PC-9 (cell line): ENCODE measurements at places on chromosomes 6 and 20.
A peak's percentile ranks its signal among the peaks of the same experiment; 100 is the strongest.

GRCh38 chr6:74277777-74278186, 581.8 kb downstream of the CD109 start:
- DNase-seq: no peak

DNA sequence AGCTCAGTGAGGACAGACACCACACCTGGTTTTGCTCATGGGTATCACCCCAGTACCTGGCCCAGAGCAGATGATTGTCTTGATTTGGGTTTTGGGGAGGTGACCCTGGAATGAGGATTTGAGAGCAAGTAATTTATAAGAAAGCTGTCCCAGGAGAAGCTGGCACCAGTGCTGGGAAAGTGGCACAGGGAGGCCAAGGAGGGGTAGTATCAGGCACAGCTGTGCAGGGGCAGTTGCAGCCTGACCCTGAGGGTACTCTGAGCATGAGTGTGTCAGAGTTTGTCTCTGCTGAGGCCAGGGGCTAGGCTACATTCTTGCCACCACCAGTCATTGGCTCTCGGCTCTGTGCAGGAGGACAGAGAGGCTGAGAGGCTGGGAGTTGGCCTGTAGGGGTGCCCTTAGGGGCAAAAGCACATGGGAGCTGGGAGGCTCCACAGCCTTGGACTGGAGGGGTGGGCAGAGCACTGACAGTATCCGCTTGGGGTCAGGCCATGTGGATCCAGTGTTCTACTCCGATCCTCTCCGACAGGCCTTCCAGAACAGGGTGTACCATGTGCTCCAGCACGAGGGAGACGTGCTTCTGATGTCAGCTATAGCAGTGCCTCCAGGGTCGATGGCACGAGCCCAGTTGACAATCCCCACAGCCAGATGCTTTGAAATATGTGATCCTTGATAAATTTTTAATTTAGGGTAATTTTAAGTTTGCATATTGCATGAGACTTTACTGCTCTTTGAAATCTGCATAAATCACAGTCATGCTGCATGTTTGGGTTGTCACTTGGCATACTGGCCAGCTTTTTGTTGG, 121.3 kb downstream of the PHACTR3 start:
- DNase-seq: no peak

DNA sequence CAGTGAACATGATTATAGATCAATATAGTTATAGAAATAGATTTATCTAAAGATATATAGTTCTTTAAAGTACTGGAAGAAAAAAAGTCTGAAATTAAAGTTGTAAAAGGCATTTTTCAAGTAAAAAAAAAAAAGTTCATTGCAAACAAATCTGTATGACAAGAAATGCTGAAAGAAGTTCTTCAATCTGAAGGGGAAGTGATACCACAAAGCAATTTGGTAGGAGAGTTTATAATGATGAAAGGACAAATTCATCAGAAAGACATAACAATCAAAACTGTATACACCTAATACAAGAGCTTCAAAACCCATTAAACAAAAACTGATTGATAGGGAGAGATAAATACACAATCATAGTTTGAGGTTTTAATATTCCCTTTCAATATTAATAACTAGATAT, 14.1 kb downstream of the HUS1B start:
- DNase-seq: no peak

DNA sequence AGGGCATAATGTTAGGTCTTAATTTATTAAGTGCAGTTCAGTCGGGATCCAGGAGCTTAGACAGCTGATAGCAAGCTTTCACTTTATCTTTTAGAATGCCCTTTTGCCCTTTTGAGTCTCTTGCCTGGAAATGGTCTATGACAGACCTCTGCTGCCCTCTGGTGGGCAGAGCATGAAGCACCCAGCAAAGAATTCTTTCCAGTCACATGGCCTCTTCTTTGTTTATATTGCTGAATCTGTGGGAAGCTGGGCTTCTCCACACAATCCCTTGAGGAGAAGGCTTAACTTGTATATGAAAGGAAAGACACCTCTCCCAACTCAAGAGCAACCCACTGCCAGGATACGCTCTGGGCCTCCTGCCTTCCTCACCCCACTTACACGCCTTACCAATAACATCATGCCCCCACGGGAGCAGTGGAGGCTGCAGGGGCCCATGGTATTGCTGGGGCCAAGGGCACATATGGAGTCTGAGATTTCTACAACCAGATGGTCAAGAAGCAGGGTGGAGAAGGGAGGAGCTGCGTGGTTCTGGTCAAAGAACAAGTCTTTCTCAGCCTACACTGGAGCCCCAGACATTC, 20.4 kb downstream of the WFDC3 start:
- DNase-seq: peak; percentile 84

DNA sequence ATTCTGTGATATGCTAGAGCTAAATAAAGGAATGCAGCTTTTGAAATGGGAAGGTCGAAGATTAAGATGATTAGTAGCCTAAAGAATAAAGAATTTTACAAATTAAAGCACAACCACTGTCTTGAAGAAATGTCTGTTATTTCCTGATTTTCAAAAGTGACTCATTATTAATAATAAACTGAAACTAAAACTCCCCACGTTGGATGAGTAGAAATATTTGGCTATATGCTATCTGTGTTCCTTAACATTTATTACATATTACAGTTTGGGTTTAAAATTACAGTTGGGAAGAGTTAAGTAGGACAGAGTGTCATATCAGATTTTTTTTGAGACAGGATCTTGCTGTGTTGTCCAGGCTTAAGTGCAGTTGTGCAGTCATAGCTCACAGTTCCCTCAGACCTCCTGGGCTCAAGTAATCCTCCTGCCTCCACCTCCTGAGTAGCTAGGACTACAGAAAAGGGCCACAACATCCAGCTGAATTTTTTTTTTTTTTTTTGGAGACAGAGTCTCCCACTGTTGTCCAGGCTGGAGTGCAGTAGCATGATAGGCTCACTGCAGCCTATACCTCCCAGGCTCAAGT, 47.1 kb downstream of the AKIRIN2 start:
- no peak for DNase-seq

DNA sequence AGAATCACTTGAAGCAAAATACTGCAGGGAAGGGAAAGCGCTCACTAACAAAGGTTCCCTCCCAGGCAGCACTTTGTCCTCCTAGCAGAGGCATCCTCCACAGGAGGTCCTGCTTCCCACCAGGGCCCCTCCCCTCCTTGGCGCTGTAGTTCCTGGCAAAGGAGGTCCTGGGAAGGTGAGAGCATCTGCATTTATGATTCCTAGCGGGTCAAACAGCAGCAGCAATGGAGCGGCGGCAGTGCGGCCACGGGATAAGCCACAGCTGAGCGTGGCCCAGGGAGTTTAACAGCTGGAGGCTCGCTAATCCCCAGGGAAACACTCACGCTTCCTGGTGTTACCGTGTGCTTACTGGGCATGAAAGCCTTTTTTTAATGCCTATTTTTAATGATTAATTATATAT, 185.8 kb downstream of the TTLL2 start:
- no peak for DNase-seq

DNA sequence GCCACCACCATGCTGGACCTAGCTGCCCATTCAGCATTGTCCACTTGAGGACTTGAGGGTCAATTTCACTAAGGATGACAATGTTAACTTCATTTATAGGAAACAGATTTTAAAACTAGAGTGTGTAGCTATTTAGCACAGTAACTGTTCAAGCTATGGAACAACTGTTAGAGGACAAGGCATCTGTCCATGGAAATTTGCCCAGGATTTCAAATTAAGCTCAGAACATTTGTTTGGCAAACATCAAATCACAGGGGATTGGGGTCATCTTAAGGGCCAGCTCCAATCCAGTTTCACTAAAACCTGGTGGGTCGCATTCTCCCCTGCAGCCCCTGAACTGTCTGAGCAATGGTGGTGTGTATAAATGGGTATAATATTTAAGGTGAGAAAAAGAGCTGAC, 35.1 kb downstream of the PM20D2 start:
- DNase-seq: no peak

- no peak for DNase-seq
Measured at GRCh38 chr6:168343239-168344150, 23.9 kb upstream of the DACT2 start.

GRCh38 chr6:1864496-1864895, 254.8 kb downstream of the FOXC1 start:
- peak; percentile 59 for DNase-seq

- DNase-seq: no peak
Measured at GRCh38 chr6:15960740-15961634, 167.9 kb upstream of the MYLIP start.

GRCh38 chr6:72826744-72827438, 205.0 kb downstream of the KCNQ5 start:
- DNase-seq: no peak

DNA sequence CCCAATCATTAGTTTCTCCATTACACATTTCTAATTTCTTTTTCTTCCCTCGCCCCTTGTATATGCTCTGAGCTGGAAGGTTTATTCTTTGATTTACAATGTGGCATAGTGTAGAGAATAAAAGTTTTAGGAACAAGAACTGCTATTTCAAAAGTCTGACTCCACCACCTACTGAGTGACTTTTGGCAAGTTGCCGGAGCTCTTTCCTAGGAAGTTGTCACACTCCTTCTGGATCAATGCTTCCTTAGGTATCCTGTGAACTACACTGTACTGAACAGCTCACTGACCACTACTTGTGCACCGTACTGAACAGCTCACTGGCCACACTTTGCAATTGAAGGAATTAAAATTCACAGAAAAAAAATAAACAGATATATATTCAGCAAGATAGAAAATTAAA, 458.2 kb downstream of the FRK start:
- DNase-seq: no peak

GRCh38 chr20:43751167-43752050, 24.6 kb upstream of the GTSF1L start:
- peak; percentile 91 for DNase-seq

- DNase-seq: no peak
Measured at GRCh38 chr6:115914098-115914497, 146.6 kb downstream of the FRK start.

DNA sequence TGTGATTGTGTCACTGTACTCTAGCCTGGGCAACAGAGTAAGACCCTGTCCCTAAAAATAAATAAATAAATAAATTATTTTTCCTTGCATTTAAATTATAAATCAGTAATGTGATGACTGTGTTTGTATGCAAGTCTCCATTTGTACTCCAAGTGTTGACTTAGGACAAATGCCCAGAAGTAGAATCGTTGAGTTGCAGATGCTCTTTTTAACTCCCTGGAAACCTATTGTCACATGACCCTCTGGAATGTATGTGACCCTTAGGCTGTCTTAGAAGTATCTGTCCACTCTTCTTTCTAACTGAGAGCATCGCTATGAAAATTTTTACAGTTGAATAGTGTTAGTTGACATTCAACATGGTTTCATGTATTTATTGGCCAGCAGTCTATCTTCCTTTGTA, 18.8 kb downstream of the OR2A4 start:
- DNase-seq: no peak

- DNase-seq: no peak
Measured at GRCh38 chr6:80938131-80938530, 814.4 kb downstream of the TENT5A start.

DNA sequence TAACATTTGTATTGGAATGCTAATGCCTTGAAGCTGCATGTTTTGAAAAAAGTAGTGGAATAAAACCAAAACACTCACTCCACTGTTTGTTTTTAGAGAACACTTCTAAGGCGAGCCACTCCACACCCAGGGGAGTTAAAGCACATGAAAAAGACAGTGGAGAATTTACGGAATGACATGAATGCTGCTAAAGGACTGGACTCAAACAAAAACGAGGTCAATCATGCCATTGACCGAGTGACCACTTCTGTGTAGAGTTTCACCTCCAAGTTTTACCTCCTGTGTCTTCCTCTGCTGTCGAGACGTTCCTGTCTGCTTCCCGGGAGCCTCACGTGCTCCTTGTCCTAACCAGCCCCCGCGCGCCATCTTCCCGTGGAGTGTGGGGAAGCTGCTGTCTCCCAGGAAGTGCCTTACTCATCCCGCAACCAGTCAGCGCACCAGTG, 127.8 kb downstream of the LRRC1 start:
- no peak for DNase-seq

- no peak for DNase-seq
Measured at GRCh38 chr6:50975216-50975615, 156.5 kb downstream of the TFAP2B start.

DNA sequence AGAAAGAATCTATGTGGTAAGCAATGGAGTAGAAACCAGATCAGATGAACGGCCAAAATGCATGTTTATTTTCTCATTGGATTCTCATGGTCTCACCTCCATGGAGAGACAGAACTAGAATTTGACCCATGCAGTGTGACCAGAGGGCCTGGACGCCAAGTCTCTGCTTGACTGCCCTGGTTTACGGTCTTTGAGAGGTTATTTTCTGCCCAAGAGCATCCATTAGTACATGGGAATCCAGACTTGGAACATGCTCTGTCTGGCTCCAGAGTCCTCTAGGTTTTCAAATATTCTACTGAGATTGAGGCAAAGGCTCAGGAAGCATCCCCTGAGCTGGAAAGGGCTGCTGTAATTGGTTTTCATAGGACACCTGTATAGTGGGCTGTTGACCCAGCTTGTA, 45.5 kb upstream of the UST start:
- DNase-seq: no peak

GRCh38 chr20:10674684-10675449, 1.1 kb upstream of the JAG1 start:
- peak; percentile 89 for DNase-seq

DNA sequence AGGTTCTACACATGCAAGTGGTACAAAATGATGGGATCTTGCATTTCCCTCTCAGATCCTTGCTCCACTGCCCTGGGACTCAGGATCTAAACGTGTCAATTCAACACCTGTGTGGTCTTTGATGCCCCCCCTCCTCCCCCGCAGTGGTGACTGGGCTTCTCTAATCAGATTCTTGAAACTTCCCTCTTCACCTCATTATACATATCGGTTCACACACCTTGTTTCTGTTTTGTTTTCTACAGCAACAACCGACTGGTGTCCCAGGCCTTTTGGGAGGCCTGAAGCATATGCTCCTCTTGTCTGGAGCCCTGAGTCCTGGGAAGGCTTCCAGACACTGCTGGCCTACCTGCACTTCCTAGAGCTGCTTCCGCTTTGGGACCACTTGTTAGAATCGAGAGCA, 20.0 kb downstream of the SAMD3 start:
- no peak for DNase-seq

DNA sequence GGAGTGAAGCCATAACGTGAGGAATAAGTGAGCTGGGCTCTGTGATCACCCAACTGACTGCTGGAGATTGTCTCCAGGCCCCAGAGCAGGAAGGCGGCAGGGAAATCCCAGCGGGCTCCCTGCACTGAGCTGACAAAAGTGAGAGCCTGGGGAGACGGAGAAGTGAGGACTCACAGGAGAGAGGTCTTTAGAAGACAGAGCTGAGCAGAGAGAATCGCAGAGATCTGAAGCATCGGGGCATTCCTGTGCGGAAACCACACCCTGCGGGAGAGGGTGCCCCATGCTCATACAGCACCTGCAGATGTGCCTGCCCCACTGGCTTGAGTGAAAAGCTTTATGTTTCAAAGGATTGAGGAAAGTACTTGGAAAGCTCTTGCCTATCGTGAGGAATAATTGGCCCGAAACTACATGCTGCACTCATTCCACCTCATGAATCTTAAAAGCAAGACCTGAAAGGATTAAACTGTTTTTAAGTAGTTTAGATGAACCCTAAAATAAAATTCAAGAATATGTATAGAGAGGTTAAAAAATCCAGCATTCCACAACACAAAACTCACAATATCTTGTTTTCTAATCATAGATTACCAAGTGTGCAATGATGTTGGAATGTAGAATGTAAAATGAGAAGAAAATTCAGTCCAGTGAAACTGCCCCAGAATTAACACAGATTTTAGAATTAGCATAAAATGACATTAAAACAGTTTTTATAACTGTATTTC, 17.7 kb upstream of the THBS2 start:
- no peak for DNase-seq
